ENCODE measurements at places on chromosomes 2 and 18. TPM values are rescaled to one million over a fixed set of nuclear protein-coding genes. Genes with fewer than 3 reads are reported as not detected.

DNA sequence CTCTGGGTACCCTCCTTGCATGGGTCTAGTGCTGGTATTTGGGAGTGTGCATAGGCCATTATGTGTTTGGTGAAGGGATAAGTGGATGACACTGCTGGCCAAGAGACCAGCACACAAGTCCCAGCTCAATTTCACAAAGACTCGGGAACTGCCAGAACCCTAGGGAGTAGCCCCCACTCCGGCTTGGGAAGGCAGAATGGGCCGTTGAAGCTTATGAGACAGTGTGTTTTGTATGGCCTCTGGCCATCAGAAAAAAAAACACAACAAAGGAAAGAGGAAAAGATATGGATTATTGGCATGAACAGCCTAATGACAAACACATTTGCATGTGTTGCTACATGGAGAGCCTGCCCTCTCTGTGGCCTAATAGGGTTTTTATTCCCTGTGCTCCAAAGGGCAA is 144.2 kb downstream of the TTC32 start:
- DNase-seq = no peak

- peak; percentile 81 for DNase-seq
These were observed 861 bp downstream of the SLC39A10 start for GRCh38 chr2:195657634-195658540.

DNA sequence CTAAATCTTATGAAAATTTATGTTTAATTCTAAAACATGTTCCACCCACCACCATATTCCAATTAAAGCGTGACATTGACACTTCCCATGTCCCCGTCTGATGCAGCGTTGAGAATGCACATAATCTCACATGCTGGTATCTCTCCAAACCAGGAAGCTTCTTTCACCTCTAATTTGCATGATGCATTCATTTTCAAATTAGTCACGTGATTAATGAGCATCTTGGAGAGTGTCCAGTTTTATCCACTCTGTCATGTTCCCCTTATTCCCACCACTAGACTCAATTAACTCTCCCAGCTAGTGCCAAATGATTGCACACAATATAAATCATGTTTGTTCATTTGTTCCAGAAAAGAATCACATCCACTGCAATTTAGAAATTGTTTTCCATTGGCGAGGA is 105.8 kb downstream of the RIT2 start:
- no peak for DNase-seq

GRCh38 chr2:165700531-165700930 is 93.5 kb downstream of the GALNT3 start:
- DNase-seq = no peak

DNA sequence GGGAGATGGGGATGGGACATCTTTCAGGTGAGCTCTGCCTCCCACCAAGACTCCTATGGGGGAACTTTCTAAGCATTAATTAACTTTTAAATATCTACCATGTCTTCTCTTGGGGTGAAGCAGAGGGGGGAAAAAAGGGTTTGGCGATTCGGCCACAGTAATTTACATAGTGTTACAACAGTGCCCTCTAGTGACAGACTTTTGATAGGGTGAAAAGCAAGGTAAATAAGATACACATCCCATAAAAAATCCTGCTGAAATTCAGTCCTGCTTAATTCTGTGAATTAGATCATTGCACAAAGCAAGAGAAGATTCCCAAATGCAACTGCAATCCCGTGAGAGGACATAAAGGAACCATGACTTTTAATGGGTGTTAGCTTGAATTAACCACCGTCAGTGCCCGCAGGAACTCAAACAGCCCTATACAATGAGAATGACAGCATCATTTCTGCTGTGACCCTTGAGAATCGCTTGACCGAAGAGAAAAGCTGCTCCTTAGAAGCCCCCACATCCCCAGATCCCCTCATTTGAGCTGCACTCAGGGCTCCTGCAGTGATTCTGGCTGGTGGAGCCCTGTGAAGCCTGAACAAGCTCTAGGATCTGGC is 32.8 kb downstream of the FAM124B start:
- DNase-seq = no peak

GRCh38 chr2:239143858-239144712 is 256.7 kb downstream of the HDAC4 start:
- no peak for DNase-seq

DNA sequence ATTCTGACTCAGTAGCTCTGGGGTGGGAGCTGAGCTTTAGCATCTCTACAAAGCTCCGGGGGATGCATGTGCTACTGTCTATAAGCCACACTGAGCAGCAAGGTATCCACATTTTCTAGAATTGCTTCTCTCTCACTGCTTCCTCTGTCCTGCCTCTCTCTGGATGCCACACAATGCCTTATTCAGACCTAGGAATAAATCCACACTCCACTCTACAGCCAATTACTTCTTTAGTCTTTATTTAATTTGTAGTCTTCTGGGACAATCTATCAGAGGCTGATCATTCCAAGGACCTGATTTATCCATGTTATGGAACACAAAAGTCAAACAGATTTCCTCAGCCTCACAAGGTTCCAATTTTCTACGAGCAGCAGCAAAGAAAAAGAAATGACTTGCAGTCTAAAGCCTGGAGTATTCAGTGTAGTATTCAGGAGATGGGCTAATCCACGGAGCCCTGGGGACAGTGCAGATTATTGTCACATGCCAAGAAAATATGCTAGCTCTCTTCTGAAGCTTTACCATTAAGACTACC is 4.4 kb downstream of the BCL2 start:
- DNase-seq = no peak

- no peak for DNase-seq
These were observed 19.6 kb downstream of the DHX57 start for GRCh38 chr2:38856165-38856564.

The OXER1 gene
- total RNA-seq = 0.56 TPM

The FAM228A gene
- 0.39 TPM for total RNA-seq

The ERCC3 gene
- total RNA-seq = 25.6 TPM

The PDE11A gene
- 4.1 TPM for total RNA-seq

All from gastrocnemius medialis (tissue), 4 donors.